ENCODE measurements at places on chromosomes 2 and 18.

GRCh38 chr2:109185338-109185737 is 56.3 kb downstream of the SH3RF3 start:
- no peak for DNase-seq

- no peak for DNase-seq
These were observed 605.2 kb upstream of the LRRTM4 start for GRCh38 chr2:78127424-78127823.

- no peak for DNase-seq
These were observed 66.0 kb downstream of the RAB31 start for GRCh38 chr18:9774150-9774549.

DNA sequence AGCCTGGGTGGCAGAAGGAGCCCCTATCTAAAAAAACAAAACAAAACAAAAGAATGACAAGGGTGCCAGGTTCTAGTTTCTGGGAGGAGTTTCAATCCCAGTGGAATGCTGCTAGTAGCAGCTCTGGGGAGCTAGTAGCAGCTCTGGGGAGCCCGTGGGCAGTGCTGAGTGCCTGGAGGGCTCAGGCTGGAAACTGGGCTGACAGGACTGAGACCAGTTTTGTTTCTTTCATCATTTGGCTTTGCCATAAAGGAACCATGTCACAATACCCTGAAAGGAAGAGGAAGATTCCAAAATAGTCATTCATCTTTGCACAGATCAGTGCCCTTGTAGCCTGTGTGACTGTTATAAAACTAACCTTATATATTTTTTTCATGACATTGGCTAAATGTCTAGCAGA is 10.6 kb downstream of the MFSD6 start:
- DNase-seq = no peak

- no peak for DNase-seq
These were observed 69.0 kb downstream of the ST6GAL2 start for GRCh38 chr2:106816974-106817373.

DNA sequence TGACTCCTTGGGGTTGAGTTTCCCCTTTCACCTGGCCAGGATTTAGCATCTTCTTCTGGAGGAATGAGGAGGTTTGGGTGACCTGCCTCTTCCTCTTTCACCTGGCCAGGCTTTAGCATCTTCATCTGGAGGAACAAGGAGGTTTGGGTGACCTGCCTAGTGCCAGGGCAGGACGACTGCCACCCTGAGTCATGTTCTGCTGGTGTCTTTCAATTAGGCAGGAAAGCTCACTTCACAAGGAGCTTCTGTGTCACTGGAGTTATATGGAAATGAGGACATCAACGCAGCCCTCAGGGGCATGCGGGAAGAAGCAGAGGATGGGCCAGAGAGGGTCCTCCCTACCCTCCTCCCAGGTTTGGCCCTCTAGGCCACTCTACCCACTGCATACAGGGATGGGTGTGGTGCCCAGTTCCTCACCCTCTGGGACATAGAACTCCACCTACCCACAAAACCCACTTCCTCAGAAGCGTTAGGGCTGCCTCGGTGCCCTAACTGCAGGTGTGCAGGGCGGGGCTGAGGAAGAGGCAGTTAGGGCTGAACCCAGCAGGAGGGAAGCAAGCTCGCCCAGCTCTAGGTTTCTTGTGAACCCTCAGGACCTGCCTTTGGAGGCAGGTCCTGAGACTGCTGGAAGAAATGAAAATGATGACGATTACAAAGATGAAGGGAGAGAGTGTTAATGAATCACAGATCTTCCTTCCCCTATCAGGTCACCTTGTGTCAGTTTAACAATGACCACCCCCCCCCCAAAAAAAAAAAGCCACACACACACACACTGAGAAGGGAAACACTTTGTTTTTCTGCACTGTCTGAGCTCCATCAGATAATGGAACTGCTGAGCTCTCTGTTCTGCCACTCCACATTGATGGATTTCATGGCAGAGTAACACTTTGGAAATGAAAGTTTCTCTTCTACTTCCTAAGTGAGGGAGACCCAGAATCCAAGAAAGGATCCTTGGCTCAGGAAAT is 71.0 kb downstream of the ARL4C start:
- no peak for DNase-seq

GRCh38 chr2:232761301-232761907 is 15.0 kb downstream of the KCNJ13 start:
- peak; percentile 57 for DNase-seq

DNA sequence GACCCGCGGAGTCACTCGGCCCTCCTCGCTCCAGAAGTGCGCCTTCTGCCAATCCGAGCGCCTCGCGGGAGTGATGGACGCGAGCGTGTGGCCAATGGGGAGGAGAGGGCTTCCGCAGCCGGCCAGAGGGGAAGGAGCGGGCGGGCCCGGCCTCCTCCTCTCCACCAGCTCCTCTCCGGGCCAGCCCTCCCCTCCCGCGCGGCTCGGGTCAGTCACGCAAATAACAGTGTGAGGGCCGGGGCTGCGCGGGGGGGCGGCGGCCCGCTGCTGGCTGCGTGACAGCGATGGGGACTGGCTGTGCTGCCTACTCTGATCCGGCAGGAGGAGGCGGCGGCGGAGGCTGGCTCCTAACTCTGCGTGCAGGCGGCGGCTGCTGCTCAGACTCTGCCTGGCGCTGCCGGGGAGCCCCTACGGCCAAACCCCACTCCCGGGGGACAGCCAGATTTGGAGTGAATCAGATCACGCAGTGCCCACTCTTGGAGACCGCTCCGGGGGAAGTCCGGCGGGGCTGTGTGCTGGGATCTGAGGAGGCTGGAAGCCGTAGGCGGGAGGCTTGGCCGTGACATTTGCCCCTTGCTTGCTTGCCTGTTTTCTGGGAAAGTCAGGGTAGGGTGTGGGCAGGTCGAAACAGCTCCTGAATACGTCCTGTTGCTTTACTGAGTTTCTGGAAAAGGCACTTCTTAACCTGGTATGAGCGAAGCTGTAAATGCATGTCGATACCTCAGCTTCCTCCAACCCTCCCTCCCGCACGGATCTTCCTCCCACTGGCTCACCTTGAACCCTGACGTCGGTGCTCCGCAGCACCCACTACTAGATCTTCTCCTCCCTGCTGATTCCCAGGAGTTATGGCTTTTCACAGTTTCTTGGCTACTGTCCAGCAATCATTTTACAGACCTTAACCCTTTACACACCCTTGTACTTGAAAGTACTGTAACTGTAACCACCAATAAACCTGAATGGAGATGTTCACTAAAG is 97.9 kb upstream of the SERTAD2 start:
- peak; percentile 64 for DNase-seq

DNA sequence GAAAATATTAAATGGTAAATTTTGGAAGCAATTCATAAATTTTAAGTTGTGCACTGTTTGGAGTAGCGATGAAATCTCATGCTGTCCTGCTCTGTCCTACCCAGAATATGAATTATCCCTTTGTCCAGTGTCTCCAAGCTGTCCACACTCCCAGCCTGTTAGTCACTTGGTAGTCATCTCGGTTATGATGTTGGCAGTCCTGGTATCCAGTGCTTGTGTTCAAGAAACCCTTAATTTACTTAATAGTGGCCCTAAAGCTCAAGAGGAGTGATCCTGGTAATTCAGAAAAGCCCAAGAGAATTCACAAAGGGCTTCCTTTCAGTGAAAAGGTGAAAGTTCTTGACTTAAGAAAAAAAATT is 71.8 kb upstream of the STAM2 start:
- DNase-seq = no peak

DNA sequence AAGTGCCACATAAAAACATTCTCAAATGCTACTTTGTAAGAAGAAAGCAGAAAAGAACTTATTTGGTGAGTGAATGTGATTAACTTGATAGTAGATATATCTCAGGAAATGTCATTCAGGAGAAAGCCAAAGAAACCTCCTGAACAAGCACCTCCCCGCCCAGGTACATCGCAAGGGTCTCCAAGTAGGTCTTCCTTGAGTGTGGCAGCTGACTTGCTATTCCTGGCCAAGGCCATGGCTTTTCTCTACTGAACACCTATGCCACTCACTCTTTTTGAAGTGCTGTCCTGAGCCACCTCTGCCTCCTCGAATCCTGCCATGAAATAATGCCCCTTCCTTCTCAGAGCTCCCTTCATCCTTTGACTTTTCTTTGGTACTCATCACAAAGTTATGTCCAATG is 54.0 kb downstream of the NDUFA10 start:
- DNase-seq = no peak

DNA sequence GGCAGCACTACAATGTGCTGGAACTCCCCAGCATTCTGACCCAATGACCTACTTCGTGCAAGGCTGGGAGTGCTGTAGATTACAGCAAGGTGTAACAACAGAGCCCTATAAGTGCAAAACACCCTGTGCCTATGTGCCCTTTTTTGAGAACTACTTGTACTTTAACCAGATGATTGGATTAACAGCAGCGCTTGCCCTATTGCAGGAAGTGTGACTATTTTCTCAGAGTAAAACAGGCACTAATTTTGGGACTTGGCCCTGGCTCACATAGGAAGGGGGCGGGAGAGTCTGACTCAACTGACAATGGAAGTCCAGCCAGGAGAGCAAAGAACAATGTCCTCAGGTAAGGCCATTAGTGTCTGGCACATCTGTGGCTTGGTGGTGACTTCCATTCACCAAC is 35.6 kb upstream of the RNF125 start:
- no peak for DNase-seq

- no peak for DNase-seq
These were observed 661.5 kb downstream of the ERBB4 start for GRCh38 chr2:211877061-211877460.

GRCh38 chr2:42288811-42289210 is 72.2 kb downstream of the COX7A2L start:
- DNase-seq = no peak

DNA sequence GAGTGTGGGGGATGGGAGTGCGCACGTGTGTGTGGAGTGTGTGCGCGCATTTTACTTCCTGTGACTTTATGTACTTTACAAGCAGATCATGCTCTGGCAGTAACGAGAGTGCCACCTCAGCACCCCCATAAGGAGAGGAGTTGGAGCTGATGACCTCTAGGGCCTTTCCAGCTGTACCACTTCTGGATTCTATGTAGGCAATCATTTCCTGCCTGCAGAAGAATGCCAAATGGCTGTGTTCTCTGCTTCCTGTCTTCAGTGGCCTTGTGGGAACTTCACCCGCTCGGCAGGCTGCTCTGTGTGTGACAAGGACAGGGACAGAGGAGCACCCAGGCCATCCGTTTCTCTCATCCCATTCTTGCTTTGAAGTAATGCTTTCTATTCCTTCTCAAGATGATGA is 22.8 kb upstream of the ZNF385B start:
- no peak for DNase-seq

DNA sequence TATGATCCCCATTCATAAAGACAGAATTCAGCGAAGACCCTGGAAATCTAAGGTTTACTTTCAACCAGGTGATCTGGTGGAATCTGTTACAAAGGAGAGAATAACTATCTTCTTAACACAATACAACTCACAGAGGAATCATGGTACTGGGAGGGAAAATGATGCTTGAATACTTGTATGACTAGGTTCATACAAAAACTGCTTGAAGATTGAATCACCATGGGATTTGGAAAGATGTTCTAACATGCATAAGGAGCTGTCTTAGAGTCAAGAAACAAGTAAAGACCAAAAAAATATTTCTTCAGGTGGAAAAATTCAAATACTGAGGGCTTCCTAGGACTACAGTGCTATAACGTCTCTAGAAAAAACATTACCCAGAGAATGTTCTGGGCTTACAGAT is 32.2 kb downstream of the COL5A2 start:
- no peak for DNase-seq

GRCh38 chr18:22106536-22107292 is 62.7 kb upstream of the GATA6 start:
- DNase-seq = no peak

DNA sequence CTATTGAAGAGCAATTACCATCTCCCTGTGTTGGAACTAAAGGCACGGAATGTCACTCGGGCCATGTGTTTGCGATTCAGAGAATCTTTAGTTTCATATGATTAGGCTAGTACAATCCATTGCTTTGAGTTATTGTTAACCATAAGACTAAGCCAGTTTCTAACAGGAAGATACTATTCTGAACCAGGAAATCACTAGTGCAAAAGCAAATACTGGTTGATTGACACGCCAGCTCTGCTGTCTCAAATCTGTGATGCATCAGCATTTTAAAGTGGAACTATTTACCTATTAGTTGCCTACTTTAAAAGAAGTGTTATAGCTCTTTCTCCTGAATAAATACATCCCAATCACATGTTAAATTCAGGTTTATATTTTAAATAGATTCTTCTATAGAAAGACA is 61.9 kb downstream of the AFTPH start:
- DNase-seq = no peak

- no peak for DNase-seq
These were observed 610.0 kb downstream of the KCNJ3 start for GRCh38 chr2:155308367-155309009.

DNA sequence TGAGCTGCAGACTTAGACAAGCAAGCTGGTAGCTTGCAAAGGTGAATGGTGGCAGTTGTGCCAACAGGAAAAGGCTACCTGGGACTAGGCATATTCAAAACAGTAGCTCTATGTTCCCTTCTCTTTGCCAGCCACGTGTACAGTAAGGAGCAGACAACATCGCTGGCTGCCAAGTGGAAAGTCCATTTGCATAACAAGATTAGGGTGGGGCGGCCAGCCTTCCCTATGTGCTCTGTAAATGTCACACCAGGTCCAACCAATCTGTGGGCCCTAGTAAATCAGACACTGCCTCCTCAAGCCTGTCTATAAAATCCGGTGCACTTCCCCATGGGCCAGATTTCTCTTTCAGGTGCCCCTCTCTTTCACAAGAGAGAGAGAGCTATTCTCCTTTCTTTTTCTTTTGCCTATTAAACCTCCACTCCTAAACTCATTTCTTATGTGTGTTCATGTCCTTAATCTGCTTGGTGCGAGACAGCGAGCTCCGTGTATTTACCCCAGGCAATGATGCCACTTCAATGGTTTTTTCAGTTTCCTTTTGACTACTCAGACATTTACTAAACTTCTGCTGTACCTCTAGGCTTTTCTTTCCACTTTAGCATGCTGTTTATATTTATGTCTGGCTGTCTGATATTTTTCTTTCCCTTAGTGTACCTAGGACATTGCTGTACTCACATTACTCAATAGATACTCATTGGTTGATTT is 297.4 kb upstream of the GCFC2 start:
- peak; percentile 86 for DNase-seq

DNA sequence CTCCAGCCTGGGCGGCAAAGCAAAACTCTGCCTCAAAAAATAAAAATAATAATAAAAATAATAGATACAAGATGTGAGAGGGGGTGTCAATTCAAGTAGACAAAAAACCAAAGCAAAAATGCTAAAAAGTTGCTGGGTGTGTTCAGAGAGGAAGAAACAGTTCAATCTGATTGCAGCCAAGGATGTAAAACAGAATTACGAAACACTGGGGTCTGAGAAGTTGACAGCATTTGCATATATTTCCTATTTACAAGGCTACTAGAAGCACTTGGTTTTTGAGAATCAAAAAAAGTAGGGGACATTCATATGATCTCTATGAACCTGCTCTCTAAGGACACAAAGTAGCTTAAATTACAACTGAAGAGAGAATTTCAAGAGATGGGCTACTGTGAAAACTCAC is 7.6 kb downstream of the TRIP12 start:
- no peak for DNase-seq

- DNase-seq = no peak
These were observed 157.1 kb downstream of the BAZ2B start for GRCh38 chr2:159459279-159459678.
